ENCODE measurements at places on chromosomes 7 and 10.

- peak; percentile 28 for DNase-seq
These were observed 291.2 kb upstream of the MEOX2 start for GRCh38 chr7:15977663-15978062.

DNA sequence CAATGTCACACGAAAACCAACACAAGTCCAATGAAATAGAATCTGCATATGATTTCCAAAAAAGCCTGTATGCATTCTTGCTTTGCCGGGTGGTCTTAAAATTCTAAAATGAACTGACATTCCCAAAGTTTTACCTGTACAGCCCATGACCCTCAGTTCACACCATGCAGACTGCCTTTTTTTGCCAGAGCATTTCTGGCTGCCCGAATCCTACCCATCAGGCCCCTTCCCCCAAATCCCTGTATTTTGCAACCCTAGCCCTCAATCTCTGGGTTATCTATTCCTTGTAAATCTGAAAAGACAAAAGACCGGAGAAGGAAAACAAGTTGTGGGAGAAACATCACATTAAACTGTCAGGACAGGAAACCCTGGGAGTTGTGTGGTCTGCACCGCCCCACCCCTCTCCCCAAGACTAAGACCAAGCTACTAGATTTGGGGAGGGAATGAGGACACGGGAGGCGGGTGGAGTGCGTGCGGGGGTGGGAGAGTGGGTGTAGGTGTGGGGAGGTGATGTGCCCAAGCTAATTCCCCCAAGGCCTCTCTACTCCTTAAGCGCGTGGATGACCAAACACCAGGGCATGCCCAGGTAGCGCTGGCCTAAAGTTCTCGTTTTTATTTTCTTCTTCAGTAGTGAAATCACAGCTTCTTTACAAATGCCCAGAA, 1.4 kb downstream of the JCAD start:
- DNase-seq, result no peak

GRCh38 chr7:132383962-132384361, 192.3 kb downstream of the PLXNA4 start:
- DNase-seq, result no peak

DNA sequence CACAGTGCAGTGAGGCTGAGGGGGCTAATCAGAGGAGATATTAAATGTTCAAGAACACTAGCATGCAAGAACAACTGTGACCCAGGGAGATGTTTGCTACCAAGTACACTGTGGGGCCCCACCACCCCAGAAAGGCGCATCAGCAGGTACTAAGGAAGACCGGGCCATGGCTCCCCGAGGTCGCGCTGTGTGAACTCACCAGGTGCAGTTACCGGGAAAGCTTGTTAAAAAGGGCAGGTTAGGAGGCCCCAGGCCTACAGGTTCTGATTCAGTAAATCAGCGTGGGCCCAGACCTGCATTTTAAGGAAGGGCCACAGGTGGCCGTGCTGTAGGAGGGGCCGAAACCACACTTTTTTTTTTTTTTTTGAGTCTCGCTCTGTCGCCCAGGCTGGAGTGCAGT, 54.6 kb downstream of the TMEM209 start:
- DNase-seq, result no peak

- no peak for DNase-seq
These were observed 48.5 kb downstream of the MYL10 start for GRCh38 chr7:101580596-101580995.

DNA sequence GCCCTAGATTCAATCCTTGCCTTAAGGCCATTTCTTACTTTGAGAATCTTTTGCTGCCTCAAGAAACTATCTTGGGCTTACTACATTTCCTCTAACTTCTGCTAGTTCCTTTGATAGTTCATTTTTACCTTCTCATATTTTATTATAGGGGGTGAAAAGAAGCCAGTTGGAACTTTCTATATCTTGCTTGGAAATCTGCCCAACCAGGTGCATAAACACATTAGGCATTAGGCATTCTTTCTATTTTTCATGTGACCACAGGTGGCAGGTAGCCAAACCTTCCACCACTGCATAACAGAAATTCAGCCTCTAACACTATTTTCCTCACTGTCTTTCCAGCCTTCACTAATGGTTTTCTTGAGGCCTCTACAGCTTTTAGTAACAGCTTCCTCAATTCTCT, 300.0 kb upstream of the SP8 start:
- no peak for DNase-seq
